Left ventricle myocardium superior (tissue), 1 donor: ENCODE measurements at places on chromosomes 4 and X. TPM values are rescaled to one million over a fixed set of nuclear protein-coding genes. Genes with fewer than 3 reads are reported as not detected.
A peak's percentile ranks its signal among the peaks of the same experiment; 100 is the strongest.

DNA sequence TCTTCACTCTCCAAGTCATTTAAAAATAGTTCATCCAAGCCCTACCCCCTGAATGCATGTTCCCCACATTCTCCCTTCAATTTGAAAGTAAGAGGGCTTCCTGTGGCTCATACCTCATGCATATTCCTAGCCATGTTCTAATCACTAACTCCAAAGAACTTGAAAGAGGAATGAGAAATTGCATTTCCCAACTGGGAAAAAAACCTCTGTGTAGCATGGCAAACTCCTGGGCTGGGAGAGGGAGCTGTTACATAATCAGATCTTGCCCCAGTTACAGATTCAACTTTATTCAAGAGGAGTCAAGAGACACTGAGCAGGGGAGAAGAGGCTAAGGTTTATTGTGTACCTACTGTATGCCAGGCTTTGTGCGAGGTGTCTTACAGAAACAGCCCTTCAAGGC is 90.2 kb downstream of the SLC2A9 start:
- DNase-seq, result no peak

DNA sequence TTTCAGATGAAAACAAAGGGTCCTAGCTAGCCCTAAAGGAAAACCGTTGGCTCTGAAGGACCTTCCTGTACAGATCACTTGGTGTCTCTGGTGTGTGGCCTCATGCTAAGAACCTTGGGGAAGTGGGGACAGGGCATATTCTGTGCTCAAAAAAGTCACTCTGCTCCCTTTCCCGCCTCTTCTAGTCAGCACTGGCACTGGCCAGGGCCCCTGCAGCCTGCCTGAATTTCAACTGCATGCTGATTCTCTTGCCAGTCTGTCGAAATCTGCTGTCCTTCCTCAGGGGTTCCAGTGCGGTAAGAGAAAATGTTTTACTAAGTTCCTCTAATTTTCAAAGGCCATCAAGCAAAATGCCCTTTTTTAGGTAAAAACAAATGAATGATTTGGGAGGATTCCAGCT is 3.4 kb downstream of the CYBB start:
- peak; percentile 16 for DNase-seq

DNA sequence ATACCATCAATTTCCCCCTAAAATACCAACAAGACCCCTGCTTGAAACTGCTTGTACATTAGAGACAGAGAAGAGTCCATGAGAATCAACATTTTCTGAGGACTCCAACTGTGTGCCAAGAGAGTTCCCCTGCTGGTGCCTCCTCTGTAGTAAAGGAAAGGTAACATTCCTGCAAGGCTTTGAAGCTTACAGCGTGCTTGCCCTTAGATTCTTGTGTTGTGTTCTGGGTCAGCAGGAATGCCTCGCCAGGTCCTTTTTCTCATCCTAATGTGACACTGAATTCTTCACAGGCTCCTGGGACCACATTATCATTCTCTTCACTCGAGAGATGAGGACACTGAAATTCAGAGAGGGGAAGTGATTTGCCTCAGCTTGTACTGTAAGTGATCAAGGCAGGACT is 9.7 kb upstream of the EOLA2 start:
- DNase-seq, result no peak

DNA sequence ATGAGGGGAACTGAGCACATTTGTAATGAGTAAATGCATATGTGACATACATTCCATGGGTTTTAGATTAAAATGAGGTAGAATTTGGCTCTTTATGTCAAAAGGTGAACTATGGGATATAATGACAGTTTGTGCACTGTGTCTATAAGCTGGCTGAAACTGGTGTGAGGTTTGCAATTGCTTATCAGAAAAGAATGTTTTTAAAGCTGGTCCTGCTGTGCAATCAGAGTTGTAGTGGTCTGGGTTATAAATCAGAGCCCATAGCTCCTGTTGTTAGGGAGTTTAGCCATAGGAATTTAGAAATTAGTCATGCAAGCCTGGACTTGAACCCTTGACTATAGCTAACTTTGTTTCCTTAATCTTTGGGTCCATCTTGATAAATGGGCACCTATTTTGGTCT is 23.1 kb upstream of the GATB start:
- DNase-seq, result no peak

GRCh38 chr4:83438719-83439118 is 16.9 kb downstream of the HELQ start:
- DNase-seq, result no peak

DNA sequence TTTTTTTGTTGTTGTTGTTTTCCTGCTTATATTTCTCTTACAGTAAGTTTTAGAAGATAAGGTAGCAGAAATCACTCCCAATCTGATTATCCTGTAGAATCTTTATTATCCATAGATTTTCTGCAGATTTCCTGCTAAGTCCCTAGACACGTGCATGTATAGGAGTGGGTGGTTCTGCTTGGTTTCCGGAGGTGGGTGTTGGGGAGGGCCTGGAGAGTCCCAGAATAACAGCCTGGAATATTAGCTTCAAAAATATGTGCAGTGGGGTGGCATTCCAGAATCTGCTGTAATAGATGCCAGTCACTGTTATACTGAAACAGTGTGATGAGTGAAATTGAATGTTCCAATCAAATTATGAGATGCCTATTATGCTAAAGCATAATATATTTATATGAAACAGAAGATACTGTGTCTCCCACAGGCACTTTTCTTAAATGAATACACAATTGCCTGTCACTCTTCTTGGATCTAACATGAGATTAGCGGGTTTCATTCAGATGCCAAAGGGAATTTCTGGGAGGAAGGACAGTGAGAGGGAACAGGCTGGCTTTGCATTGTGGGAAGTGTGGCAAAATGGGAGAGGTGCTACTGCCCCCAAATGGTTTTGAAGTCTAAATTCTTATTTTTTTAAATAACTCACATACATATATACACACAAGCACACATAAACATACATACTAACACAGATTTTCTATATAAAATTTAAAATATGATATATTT is 37.6 kb downstream of the C4orf50 start:
- DNase-seq, result no peak

DNA sequence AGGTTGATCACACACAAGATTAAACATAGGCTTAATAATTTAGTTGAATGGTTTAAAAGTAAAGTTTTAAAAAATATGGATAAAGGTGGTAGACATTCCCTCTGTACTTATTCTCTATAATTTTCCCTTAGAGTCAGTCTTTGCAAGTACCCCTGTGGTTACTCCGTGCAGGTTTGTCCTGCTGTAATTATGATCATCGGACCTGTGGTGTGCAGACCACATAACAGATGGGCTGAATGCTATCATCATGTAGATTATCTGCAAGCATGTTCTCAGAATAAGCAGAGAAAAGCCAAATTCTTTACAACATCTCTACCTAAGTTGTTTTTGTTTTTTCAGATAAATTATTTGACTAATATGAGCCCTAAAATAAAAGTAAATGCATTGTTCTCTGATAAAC is 146.8 kb downstream of the FSTL5 start:
- no peak for DNase-seq

GRCh38 chrX:72105436-72105835 is 26.3 kb downstream of the RTL5 start:
- DNase-seq, result no peak

DNA sequence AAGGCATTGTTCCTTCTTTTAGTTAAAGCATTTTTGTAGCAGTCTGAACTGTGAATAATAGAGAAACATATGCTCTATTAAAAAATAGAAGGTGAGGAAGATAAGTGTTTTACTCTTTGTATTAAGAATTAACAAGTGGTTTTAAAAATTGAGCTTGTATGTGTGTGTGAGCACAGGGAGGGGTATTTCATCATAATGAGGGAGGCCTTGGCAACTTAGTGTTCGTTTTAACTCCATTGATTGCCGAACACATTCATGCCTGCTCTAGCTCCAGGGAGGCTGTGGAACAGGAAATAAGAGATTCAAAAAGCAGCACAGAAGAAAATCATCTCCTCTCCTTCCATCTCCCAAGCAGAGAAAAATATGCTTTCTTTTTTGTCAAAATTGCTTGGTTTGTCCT is 14.8 kb downstream of the SHROOM3 start:
- DNase-seq, result no peak

GRCh38 chrX:103467156-103467555 is 52.1 kb downstream of the RAB40A start:
- no peak for DNase-seq

DNA sequence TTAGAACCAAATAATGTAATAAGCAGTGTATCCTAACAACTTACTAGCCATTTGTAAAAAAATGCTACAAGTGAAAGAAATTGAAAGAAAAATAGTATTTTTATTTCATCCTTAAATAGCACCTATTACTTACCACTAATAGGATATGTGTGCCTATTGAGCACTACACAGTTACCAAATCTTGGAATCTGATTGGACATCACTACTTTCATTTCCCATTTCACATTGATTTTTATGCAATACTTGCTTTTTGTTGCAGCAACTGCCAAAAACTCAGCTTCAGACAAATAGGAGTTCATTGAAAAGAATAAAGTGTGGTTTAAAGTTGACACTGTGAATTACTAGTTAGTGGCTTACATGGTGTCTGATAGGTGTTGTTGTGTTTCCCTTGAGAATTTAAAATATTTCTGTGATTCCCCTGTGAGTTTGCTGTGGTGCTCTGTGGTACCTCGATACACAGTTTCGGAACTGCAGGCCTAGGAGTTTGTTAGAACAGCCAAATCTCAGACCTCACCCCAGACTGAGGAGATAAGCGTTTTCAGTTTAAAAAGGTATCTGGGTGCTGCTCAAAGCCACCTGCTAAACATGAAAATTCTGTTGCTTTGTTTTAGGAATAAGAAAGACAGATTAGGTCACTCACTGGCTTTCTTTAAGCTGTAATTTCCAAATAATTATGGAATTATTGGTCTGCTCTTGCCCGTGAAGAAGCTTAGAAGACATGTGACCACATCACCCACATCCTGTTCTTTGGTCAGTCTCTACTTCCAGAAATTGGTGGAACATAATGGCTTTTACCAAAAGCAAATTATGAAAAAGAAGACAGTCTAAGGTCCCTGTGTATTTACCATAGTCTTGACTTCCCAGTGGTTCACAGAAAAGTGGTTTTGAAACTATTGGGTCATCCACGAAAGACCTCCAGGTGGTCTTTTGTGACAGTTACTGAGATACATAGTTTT is 97.8 kb downstream of the SYTL5 start:
- no peak for DNase-seq

DNA sequence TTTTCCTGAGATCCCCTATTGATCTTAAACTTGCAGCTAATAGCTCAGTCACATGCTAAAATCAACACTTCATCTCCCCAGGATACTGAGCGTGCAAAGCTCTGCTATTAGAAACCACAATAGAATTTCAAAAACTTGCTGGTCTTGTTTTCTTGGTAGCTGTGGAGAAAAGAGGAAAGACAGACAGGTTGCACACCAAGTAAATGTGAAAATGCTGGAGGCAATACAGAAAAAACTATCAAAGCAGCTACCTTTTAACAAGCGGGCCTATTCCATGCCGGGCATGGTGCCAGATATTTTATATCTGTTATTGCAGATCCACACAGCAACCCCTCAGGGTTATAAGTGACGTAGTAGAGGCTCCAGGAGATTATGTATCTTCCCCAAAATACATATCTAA is 171.9 kb downstream of the DCTD start:
- no peak for DNase-seq

DNA sequence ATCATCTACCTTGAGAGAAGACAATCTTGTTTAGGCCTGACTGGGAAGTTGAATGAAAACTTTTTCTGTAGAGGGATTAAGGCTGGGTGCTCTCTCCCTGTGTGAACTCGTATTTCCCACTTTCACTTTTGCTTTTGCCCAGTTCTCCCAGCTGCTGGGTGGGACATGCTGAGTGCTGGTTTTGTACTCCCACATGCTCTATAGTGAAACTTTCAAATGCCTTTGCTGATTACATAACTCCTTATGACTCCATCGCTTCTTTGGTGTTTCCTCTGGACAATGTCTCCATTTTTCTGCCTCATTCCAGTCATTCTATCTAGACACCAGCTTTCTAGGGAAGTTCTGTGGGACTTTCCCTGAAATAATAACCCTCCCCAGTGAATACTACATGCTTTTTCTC is 100.5 kb downstream of the CLNK start:
- no peak for DNase-seq

- DNase-seq, result no peak
Observed at GRCh38 chrX:119745283-119745848, 13.0 kb upstream of the SOWAHD start.

GRCh38 chrX:22134681-22135080 is 102.6 kb downstream of the PHEX start:
- DNase-seq, result no peak

- DNase-seq, result no peak
Observed at GRCh38 chr4:55612341-55612740, 20.3 kb upstream of the PDCL2 start.

DNA sequence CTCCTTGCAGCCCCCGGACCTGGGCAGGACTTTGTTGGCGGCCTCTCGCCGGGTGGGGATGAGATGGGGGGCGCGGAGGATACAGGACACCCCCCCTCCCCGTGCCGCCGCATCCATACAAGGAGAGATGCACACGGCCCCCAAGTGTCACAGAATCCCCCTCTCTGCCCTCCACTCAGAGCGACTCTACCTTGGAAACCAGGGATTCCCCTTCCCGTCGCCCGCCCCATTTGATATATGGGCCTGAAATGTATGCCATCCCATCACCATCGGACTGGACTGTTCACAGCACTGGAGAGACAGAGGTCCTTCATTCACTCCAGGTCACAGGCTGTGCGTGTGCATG is 426 bp downstream of the PORCN start:
- no peak for DNase-seq

DNA sequence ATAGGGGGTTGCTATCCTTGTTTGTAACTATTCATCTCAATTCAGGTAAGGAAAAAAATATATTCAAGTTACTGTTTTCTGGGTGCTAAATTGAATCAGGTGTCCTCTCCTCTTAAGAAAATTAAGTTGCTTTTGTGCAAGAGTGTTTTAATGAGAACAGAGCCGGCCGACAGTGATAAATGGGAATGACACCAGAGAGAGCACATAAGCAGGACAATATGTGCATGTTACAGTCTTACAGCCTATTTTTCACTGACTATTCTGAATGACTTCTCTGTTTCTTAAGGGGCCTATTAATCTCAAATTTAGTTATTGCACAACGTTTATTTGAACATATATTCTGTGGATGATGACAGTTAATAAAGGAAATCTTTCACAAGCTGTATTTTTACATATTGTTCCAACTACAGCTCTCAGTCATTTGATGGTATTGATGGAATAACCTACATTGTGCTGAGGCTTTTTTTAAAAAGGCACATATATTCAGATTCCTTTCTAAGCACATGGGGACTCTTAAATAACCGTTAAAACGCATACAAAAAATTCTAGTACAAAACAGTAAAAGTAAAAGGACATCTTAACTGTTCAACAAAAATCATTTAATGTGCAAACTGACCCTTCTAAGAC is 68.4 kb downstream of the SLC10A7 start:
- DNase-seq, result no peak

LEF1 gene
- total RNA-seq, result 0.47 TPM

GPR119 gene
- total RNA-seq, result not detected

L1CAM gene
- total RNA-seq, result 4.8 TPM

STATH gene
- total RNA-seq, result not detected

RWDD4 gene
- total RNA-seq, result 17.9 TPM

PABPC4L gene
- total RNA-seq, result 0.89 TPM

ATP1B4 gene
- not detected for total RNA-seq

HSFX4 gene
- total RNA-seq, result not detected
